GM19239 (cell line): ENCODE measurements at places on chromosomes 3 and 15.

DNA sequence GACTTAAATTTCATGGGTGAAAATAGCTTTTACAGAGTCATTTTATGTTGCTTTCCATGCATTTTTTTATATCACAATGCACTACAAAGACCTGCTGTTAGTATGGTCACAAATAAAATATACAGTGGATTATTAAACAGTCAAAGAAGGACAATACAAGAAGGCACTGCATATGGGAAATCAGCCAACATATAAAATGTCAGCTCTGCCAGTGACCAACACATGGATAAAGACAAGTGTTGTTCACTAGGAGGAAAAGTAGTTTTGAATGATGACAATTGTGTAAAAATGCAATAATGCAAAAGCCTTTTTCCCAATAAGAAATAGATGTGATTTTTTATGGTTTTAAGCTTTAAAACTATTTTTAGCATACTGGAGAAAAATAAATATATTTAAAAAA is 425.3 kb upstream of the CBLB start:
- no peak for DNase-seq

GRCh38 chr3:129199366-129199765 is 15.7 kb upstream of the CNBP start:
- no peak for DNase-seq

DNA sequence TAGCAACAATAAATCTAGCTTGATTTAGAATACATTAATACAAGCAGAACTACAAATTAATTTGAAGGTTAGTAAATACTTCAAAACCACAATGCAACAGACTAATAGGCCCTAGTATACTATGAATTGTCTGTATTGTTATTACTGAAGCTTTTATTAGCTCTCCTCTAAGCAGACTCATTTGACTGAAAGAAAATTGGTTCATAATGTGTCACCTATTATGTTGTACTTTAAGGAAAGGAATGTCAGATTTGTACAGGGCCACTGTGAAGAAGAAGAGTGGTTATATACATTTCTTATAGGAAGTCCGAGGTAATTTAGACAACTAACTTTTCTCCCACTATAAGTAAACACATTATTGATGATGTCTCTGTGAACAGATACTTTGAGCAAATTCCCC is 954.5 kb downstream of the ZPLD1 start:
- DNase-seq = no peak

DNA sequence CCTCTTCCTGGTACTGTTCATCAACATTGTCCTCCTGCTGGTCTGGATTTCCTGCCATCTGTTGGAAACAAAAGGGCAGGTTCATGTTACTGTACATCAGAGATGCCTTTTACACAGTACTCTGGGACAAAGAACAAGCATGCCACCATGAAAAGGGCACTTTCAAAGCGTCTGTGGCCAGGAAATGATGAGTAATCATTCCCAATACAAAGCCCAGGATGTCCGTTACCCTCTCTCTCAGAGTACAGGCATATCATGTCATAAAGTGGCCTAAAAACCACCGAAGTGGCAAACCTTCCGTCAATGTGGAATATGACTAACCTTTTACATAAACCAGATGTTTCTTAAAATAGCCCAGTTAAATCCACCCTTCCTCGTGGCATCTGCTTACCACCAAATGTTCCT is 71.2 kb downstream of the GOLIM4 start:
- no peak for DNase-seq

- no peak for DNase-seq
These were observed 45.1 kb downstream of the COL8A1 start for GRCh38 chr3:99683465-99683864.

GRCh38 chr3:197456261-197457091 is 99.3 kb downstream of the BDH1 start:
- peak; percentile 59 for DNase-seq

- DNase-seq = no peak
These were observed 86.1 kb downstream of the TM4SF4 start for GRCh38 chr3:149560617-149561016.

DNA sequence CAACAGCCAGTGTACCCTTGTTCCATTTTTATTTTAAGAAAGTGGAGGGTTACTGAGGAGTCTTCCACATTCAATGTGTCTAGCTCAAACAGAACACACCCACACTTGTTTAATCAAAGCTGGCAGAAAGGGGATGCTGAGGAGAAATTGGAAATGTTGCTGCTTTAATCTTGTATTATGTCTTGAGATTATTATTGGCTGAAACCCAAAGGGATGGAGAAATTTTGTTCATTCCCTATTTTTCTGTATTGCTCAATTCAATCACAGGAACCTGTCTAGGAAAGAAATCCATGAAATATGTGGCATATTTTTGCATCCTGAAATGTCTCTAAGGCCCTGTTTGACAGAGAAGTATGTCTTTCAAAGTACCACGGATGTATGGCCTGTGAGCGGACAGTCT is 238.0 kb downstream of the MYRIP start:
- no peak for DNase-seq

GRCh38 chr3:30811151-30811795 is 83.2 kb downstream of the GADL1 start:
- DNase-seq = no peak

DNA sequence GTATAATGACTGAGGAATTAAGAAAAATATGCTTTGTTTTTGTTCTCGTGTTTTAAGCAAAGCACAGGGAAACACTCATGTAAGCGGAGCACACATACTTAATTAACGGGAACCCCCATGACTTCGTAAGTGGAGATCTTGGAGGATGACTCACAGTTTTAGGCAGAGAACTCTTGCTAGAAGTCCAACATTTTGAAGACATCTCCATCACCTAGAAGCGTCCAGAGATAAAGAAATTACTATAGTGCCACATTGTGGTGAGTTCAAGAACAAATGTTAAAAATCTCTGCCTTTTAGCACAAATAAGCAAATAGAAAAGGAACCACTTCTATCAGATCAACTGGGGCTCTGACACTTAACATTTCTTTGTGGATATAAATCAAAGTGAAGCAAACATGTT is 194.1 kb upstream of the ARHGEF26 start:
- peak; percentile 4 for DNase-seq
